Type B pancreatic cell (in vitro differentiated cells): ENCODE measurements at places on chromosomes 5 and 9. TPM values are rescaled to one million over a fixed set of nuclear protein-coding genes. Genes with fewer than 3 reads are reported as not detected.
A peak's percentile ranks its signal among the peaks of the same experiment; 100 is the strongest.

SLC26A2 gene
- total RNA-seq, result 7.8 and 17.4 TPM in 2 replicates

IRGM gene
- not detected in 2 replicates for total RNA-seq

PRDM9 gene
- not detected in 2 replicates for total RNA-seq

IL13 gene
- not detected in 2 replicates for total RNA-seq

- no peaks in the 10 kb centered on the region for H3K27me3 ChIP-seq
- H3K4me1 ChIP-seq, result peaks cover 5% of the 10 kb centered on the region
- no peak for DNase-seq
- no peaks in the 10 kb centered on the region for H3K36me3 ChIP-seq
- peak overlapping the region; percentile 62 for H3K27ac ChIP-seq
These were observed 30.3 kb downstream of the CAST start for GRCh38 chr5:96692441-96692840.

DNA sequence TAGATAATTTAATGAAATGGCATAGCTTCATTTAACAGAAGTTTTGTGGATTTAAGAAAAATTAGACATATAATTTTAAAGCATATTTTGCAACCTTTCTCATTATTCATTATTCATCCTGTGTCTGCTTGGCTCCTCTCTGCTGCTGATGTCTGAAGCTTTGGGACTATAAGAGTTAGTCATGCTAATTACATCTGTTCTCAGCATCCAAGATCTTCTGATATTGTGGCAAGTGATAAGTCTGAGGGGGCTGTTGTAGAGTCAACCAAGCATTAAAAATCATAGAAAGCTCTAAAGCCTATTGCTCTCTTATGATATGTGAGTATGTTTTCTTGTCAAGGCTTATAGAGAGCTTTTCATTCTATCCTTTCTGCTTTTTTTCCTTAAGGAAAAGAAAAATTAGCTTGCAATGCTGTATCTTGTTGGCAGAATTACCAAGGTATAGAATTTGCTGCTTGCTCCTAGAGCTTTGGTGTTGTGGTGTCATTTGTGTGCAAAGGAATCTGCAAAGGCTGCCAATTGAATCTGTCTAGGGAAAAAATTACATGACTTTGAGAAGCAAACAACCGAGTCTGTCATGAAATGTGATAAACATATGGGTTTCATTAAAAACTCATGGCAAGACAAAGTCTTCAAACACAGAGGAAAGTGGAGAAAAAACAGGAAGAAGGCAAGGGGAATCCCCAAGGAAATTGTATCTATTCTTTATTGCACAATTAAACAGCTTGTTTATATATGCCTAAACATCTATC, 156.1 kb upstream of the DAB2 start:
- no peaks in the 10 kb centered on the region for H3K27me3 ChIP-seq
- no peak overlapping the region for H3K4me3 ChIP-seq
- peaks cover 20% of the 10 kb centered on the region for H3K4me1 ChIP-seq
- H3K27ac ChIP-seq, result peak overlapping the region; percentile 24
- no peaks in the 10 kb centered on the region for H3K36me3 ChIP-seq

DNA sequence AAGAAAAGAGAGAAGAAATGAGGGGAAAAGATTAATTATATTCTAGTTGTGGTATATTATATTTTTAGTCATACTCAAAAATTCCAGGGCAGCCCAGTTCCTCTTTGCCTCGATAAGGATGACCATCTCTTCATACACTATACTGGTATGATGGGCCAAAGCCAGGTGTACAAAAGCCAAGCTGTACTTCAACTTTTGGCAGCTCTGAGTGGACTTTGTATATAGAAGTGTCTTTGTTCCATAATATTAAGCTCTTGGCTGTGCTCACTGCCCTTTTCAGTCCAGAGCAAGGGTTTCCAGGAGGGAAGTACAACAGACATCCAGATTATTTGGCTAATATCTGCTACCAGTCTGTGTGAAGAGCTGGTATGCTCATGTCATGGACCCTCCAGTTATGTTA, 934.3 kb upstream of the CDH10 start:
- H3K4me1 ChIP-seq, result no peaks in the 10 kb centered on the region
- H3K36me3 ChIP-seq, result no peaks in the 10 kb centered on the region
- H3K4me3 ChIP-seq, result no peak overlapping the region
- no peak overlapping the region for H3K27ac ChIP-seq

- DNase-seq, result no peak
- H3K27me3 ChIP-seq, result peaks cover 46% of the 10 kb centered on the region
- H3K4me1 ChIP-seq, result no peaks in the 10 kb centered on the region
- no peaks in the 10 kb centered on the region for H3K36me3 ChIP-seq
- no peak overlapping the region for H3K27ac ChIP-seq
These were observed 43.1 kb downstream of the LHX2 start for GRCh38 chr9:124054582-124055227.

DNA sequence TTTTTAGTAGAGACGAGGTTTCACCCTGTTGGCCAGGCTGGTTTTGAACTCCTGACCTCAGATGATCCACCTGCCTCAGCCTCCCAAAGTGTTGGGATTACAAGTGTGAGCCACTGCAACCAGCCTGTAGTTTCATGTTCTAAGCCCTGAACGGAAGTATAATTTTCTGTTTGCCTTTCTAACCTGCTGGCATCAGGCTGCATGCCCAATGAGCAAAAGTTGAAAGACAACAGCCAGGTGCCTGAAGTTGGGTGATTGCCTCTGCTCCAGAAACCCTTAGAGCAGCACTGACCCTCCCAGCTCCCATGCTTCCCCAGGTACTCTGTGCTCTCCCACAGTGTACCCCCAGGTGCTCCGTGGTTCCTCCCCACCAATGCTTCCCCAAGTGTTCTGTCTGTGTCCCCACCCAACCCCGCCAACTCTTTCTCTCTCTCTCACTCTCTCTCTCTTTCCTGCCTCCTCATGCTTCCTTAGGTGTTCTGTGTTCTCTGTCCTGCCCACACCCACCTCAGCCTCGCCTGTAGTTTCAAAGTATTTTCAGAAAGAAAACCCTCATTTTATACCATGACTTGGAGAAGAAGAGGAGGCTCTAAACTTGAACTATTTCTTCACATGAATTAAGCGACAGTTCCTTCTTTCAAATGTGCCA, 145.3 kb downstream of the SNCAIP start:
- H3K4me3 ChIP-seq, result no peak overlapping the region
- H3K36me3 ChIP-seq, result peaks cover 28% of the 10 kb centered on the region
- H3K27ac ChIP-seq, result no peak overlapping the region
- DNase-seq, result no peak

DNA sequence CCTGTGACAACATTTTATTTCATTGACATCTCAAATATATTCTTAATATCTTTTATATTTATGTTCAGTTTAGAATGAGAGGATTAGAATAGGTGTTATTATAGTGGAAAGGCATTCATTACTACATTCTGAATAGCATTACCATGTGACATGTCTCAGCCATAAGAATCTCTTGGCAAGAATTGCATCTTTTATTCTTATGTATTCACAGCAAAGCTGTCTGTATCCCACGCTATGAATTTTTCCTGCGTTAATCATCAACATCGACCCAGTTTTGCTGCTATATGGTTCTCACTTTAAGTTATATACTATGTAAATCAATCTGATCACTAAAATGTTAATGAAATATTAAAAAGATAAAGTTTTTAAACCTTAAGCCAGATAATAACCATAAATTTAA, 248.6 kb downstream of the TMEM232 start:
- H3K4me1 ChIP-seq, result no peaks in the 10 kb centered on the region
- no peak for DNase-seq
- H3K36me3 ChIP-seq, result peaks cover under 1% of the 10 kb centered on the region
- no peaks in the 10 kb centered on the region for H3K27me3 ChIP-seq
- no peak overlapping the region for H3K4me3 ChIP-seq

- H3K4me1 ChIP-seq, result no peaks in the 10 kb centered on the region
- DNase-seq, result no peak
- H3K27me3 ChIP-seq, result no peaks in the 10 kb centered on the region
These were observed 28.7 kb downstream of the DNM1 start for GRCh38 chr9:128231638-128232527.

DNA sequence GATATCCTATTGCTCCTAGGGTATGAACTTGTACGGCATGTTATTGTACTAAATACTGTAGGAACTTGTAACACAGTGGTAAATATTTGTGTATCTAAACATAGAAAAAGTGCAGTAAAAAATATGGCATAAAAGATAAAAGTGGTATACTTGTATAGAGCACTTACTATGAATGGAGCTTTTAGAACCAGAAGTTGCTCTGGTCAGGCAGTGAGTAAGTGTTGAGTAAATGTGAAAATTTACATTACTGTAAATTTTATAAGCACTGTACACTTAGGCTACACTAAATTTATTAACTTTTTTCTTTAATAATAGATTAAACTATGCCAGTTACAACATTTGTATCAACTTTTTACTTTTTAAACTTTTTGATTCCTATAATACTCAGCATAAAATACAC, 109.1 kb downstream of the ZCCHC7 start:
- no peaks in the 10 kb centered on the region for H3K27me3 ChIP-seq
- no peak for DNase-seq
- H3K4me3 ChIP-seq, result no peak overlapping the region
- H3K27ac ChIP-seq, result no peak overlapping the region

DNA sequence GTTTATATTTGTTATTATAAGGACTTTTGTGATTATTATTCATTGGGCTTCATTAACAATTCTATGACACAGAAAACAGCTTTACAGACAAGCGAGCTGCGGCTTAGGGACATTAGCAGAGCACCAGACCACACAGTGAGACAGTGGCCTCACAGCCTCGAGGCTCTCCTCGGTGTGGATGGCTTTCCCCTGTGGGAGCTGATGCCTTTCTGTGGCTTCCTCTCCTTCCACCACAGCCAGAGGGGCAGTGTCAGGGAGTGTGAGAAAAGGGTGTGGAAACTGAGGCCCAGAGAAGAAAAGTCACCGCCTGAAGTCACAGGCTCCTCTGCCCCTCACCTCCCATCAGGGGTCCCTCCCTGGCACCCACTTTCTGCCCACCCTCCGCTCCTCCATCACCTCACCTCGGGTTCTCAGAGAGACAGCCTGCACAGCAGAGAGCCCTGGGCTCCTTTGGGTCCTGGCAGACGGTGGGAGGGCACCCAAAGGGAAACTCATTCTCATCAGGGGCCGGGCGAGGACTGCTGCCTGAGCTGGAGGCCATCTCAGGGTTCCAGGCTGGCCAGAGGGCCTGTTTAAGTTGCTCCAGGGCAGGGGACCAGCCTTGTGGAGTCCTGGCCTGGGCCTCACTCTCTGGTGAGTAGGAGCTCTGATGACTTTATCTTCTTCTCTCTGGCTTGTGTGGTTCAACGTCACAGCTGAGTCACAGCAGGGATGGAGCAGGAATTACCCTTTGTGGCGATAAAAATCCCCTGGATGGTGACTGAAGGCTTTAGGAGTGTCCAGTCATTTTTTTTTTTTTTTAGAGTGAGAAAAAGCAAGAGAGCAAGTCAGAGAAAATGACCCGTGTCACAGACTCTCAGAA, 830 bp downstream of the TRAF1 start:
- H3K4me1 ChIP-seq, result peaks cover 18% of the 10 kb centered on the region
- no peak overlapping the region for H3K27ac ChIP-seq
- DNase-seq, result no peak
- H3K36me3 ChIP-seq, result no peaks in the 10 kb centered on the region
- peak overlapping the region; percentile 28 for H3K4me3 ChIP-seq

GRCh38 chr5:141434006-141434405, 3.7 kb downstream of the PCDHGA12 start:
- H3K36me3 ChIP-seq, result peaks cover 37% of the 10 kb centered on the region
- no peaks in the 10 kb centered on the region for H3K4me1 ChIP-seq
- no peak overlapping the region for H3K4me3 ChIP-seq
- no peaks in the 10 kb centered on the region for H3K27me3 ChIP-seq
- H3K27ac ChIP-seq, result no peak overlapping the region

DNA sequence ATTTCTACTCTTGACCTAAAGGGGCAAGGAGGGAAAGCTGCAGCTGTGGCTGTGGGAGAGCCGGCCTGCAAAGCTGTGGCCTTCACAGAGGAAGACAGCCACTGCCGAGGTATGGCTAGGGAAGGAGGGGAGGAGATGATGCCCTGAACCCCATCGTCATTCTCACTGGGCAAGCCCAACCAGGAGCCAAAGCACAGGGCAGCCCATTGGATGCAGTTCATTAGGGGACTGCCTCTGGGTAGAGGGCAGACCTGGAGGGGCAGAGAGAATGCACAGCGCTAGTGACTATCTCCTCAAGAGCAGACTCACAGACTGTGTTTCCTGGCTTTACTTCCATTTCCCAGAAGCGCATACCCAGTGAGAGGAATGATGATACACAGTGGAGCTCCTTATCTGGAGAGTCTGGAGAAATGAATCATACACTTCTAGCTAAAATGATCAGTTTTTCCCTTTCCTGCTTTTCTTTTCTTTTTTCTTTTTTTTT, 47.2 kb upstream of the TTC23L start:
- DNase-seq, result no peak
- H3K4me3 ChIP-seq, result no peak overlapping the region
- no peak overlapping the region for H3K27ac ChIP-seq
- H3K36me3 ChIP-seq, result peaks cover 9% of the 10 kb centered on the region
- H3K4me1 ChIP-seq, result peaks cover 13% of the 10 kb centered on the region

DNA sequence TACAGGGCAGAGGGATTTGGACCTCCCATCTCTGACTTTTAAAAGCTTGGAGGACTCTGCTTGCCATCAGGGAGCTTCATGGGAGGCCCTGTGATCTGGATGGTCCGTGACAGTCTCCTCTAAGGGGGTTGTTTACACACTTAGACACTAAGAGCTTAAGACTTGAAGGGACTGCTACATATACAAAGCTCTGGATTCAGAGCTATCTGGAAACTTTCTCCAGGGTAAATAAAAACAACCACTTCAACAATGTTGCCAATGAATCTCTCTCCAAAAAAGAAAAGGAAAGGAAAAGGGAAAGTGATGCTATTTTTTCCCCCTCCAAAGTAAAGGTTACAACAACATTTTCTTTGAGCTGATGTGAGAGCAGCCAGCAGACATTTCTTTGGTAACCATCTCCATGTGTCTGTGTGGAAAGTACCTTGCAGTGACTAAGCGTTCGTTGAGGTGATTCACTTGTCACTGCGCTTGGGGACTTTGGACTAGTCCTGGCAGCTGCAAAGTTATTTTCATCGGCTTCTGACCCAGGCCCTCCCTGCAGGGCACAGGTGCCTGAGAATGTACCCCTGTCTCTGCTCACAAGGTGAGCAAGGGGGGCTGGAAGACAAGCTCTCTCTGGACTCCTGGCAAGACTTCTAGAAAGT, 262.1 kb upstream of the KLF4 start:
- no peak overlapping the region for H3K4me3 ChIP-seq
- H3K27ac ChIP-seq, result peak overlapping the region; percentile 44
- H3K36me3 ChIP-seq, result no peaks in the 10 kb centered on the region
- DNase-seq, result no peak

- no peak overlapping the region for H3K4me3 ChIP-seq
- H3K27me3 ChIP-seq, result peaks cover 31% of the 10 kb centered on the region
- H3K4me1 ChIP-seq, result peaks cover 5% of the 10 kb centered on the region
These were observed 4.0 kb upstream of the ADAMTS16 start for GRCh38 chr5:5135957-5136676.
